ENCODE measurements at places on chromosomes 2 and 18.
A peak's percentile ranks its signal among the peaks of the same experiment; 100 is the strongest.

GRCh38 chr2:8247905-8248622, 433.8 kb upstream of the ID2 start:
- no peak for DNase-seq

GRCh38 chr18:34493566-34494358, 216.3 kb upstream of the DTNA start:
- no peak for DNase-seq

- no peak for DNase-seq
These were observed 25.2 kb upstream of the FAM110C start for GRCh38 chr2:71309-72035.

DNA sequence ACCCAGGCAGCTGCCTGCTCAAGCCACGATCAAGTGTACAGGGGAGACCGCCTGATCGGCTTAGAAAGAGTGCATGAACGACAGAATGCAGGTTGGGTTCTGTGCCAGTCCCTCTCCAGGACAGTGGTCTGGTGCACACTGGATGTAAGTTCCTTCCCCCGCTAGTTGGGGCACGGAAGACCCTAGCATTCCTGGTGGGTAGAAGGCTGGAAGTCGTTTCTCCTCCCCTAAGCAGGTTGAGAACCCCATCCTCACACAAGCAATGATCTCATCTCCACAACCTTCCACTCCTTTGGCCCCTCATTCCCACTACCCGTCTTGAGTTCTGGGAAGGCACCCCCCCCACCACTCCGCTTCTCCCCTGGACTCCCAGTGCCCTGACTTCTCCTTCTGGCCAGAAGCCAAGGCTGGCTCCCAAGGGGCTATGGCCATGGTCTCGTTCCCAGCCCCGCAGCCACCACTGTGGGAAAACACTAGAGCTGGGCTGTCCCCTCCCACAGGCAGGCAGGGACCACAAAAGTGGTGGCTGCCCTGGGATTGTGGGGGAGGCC, 1.4 kb upstream of the ANKRD39 start:
- peak; percentile 71 for DNase-seq

GRCh38 chr2:179264368-179265081, at the start of gene SESTD1:
SESTD1 (minus strand) TSS chr2:179264832; CDS start chr2:179191841, 72,991 bp downstream.
- peak; percentile 43 for DNase-seq

GRCh38 chr2:63789338-63790020, 52.2 kb upstream of the UGP2 start:
- no peak for DNase-seq

DNA sequence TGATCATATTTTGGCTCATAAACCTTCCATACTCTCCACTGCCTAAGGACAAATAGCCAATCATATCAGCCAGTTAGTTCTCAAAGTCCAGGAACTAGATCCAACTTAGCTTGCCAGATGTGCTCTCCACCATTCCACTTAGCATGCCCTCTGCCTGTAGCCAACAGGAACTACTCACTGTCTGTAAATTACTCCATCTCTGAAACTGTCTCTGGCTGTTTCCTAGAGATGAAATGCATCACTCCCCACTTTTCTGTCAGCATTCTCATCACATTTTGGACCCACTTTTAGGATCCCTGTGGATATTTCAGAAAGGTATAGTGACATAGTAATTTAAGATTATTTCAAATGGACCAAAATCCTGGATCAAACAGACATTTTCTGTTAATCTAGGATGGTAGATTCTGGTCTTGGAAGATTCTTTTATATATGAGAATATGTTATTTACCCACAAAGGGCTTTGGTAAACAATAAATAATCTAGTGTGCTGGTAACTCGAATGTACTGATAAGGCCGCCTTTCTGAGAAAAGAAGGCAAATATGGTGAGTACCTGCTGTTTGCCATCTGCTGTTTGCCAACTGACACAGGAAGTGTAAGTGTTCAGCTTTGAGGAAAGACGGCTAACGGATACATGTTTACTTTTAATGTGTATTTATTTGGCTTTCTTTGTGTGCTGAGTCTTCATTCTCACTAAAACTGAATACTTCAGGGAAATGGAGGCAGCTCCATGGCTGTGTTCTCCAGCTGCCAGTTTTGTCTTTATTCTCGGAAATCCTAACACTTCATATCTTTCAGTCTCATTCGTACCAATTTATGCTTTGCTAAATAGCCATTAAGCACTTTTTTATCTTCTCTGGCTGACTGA, 79.5 kb downstream of the EVA1A start:
- DNase-seq = no peak

DNA sequence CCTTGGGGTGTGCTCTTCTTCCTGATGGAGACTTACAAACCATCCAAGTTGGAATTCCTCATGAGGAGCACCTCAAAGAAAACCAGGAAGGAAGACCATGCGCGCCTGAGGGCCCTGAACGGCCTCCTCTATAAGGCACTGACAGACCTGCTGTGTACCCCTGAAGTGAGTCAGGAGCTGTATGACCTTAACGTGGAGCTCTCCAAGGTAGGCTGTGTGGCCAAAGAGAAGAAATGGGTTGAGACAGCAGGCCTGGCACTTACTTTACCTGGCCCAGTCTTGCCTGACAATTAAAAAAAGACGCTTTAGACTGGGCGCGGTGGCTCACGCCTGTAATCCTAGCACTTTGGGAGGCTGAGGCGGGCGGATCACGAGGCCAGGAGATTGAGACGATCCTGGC, 3.1 kb downstream of the RBFA start:
- DNase-seq = no peak

- no peak for DNase-seq
These were observed 150.5 kb downstream of the COPS8 start for GRCh38 chr2:237236188-237236587.
